Uterus (tissue), 4 donors: ENCODE measurements at places on chromosomes 4 and X. TPM values are rescaled to one million over a fixed set of nuclear protein-coding genes. Genes with fewer than 3 reads are reported as not detected.

DNA sequence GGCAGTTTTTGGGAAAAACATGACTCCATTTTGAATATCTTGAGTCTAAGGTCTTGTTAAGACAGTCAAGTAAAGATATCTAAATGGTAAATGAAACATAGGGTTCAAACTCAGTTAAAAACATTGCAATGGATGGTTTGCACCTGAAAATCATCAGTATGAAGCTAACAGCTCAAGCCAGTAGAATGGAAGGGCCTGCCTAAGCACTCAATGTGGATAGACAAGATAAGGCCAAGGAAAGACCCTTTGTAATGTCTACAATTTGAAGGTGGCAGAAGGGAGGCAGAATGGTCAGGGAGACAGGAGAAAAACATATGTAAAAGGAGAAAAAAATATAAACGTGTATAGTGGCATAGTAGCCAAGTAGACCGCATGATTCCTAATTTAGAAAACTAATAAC, 78.2 kb downstream of the REELD1 start:
- DNase-seq: no peak

DNA sequence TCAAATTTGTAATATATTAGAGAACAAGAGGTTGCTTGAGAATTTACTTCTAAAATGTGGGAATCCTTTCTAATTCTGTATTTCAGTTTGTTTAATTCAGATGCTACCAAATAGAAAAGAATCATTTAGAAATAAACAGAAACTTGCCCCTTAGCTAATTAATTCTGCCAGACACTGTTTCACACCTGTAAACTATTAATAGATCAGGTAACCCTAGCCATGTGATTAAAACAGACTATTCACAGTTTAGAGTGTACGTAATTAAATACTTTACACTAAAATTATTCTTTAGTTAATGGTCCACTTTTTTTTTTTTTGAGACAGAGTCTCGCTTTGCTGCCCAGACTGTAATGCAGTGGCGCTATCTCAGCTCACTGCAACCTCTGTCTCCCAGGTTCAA, 124.0 kb downstream of the PTPN13 start:
- no peak for DNase-seq

DNA sequence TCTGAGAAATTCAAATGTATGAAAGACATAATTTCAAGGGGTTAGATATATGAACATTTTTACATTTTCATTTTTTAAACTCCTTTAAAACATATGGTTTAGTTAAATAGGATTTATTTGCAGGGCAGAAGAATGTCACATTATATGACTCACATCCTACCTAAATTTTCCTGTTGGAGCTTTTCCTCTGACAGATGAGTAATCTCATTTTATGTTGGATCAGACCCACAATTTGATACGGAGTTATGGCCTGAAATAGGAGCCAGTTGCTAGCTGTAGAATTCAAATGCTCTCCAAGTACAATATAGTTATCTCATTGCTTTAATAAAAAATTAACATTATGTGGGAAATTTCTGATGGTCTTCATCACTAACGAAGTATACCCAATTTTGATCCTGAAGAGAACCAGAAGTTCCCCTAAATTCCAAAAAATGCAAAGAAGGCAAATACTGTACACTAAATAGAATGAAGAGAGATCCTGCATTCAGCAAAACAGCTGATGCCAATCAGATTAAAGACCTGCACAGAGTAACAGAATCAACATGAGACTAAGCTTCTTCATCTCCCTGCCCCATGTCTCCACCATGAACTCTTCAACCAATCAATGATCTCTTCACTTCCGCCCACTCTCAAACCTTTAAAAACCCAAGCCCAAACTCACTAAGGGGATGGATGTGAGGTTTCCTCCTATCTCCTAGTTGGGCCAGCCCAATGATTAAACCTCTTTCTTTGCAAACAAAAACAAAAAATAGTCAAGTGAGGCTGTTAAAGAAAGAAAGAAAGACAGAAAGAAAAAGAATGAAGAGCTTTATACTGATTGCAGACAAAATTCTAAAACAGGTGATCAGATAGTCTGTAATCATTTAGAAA, 10.9 kb upstream of the EXOSC9 start:
- DNase-seq: no peak

- DNase-seq: no peak
These were observed 467.0 kb downstream of the PPARGC1A start for GRCh38 chr4:23422878-23423277.

GRCh38 chr4:40734497-40734896, 15.3 kb upstream of the NSUN7 start:
- DNase-seq: no peak

- no peak for DNase-seq
These were observed 67.7 kb downstream of the PPARGC1A start for GRCh38 chr4:23822181-23822580.

- no peak for DNase-seq
These were observed 311.2 kb downstream of the DHX15 start for GRCh38 chr4:24273136-24273535.

The MAPK10 gene
- total RNA-seq: 90.7 TPM

The RAP1GDS1 gene
- total RNA-seq: 53.5 TPM

The BMP15 gene
- total RNA-seq: not detected
